AG04449 (cell line): ENCODE measurements at places on chromosomes 1 and 21.
A peak's percentile ranks its signal among the peaks of the same experiment; 100 is the strongest.

- no peak for DNase-seq
Observed at GRCh38 chr1:245207056-245207638, 52.4 kb downstream of the KIF26B start.

GRCh38 chr1:234967121-234967520 lies 161.5 kb downstream of the TOMM20 start:
- DNase-seq: no peak

DNA sequence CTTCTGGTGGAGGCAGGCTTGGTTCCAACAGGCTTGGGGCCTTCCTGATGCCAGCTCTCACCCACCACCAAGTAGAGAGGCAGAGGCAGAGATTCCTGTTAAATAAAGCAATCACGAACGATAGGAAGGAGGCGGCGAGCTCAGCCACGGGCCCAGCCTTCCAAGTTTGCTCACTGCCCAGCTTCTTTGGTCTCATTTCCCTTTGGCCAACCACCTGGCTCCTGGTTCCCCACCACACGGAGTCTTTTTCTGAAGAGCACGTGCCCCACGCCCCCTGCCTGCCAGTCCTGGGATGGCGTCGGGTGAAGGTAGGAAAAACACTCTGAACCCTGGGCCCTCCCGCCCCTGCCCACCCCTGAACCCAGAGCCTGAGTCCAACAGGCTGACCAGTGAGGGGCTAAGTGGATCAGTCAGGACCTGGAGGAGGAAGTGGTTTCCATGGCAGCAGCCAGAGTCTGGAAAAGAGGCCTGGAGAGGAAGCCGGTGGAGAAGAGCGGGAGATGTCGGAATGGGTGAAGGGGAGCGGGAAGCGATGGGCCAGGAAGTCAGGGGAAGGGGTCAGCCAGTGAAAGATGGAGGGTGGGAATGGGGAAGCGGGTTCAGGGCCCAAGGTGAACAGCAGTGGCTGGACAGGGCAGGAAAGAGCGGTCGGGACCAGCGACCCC lies 158.2 kb upstream of the KLHDC7A start:
- DNase-seq: no peak

DNA sequence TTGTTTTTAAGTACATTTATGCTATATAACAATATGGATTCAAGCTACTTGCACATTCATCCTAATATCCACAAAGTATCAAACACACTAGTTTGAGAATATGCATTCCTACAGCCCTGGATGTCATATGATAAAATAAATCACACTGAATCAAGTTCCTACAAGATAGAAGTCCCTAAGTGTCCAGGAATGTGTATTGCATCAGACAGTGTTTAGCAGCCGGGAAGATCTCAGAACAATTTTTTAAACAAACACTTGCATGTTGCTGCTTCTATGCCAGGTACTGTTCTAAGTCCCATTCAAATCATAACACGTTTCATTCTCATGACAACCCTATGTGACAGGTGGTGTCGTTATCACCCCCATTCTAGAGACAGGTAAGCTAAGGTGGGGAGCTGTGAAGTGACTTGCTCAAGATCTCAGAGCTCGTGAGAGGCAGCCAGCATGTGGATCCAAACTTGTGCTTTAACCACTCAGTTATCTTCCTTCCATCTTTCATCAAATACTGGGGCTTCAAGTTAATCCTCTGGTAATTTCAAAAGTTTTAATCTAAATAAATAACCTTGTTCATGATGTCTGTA lies 68.3 kb upstream of the KIF26B start:
- peak; percentile 55 for DNase-seq

- no peak for DNase-seq
Observed at GRCh38 chr1:99173282-99173681, 91.0 kb upstream of the PLPPR4 start.

GRCh38 chr1:236535662-236536161 lies 11.9 kb downstream of the LGALS8 start:
- no peak for DNase-seq

GRCh38 chr1:92587445-92587844 lies 100.7 kb upstream of the GFI1 start:
- no peak for DNase-seq

DNA sequence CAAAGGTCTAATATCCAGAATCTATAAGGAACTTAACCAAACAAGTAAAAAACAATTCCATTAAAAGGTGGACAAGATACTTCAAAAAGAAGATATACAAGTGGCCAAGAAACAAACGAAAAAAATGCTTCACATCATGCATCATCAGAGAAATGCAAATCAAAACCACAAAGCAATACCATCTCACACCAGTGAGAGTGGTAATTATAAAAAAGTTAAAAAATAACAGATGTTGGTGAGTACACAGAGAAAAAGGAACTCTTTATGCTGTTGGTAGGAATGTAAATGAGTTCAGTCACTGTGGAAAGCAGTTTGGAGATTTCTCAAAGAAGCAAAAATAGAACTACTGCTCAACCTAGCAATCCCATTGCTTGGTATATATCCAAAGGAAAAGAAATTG lies 218.6 kb downstream of the SLC44A5 start:
- DNase-seq: no peak

DNA sequence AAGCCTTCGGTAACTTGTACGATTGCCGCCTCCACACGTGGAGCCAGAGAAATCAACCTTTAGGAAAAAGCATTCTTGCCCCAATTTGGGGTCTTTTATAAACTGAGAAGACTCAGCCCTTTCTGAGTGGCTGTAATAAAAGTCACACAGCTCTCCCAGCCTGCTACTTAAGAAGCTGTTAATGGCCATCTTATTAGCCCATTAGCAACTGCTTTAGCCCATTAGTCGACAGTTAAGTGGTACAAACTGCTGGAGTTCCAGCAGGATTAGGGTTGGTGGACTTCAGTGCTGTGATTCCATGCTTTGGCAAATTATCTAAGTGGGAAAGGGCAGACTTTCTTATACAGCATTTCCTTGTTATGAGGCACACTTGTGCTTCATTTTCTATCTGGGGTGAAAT lies 461.3 kb downstream of the RPS6KC1 start:
- no peak for DNase-seq

DNA sequence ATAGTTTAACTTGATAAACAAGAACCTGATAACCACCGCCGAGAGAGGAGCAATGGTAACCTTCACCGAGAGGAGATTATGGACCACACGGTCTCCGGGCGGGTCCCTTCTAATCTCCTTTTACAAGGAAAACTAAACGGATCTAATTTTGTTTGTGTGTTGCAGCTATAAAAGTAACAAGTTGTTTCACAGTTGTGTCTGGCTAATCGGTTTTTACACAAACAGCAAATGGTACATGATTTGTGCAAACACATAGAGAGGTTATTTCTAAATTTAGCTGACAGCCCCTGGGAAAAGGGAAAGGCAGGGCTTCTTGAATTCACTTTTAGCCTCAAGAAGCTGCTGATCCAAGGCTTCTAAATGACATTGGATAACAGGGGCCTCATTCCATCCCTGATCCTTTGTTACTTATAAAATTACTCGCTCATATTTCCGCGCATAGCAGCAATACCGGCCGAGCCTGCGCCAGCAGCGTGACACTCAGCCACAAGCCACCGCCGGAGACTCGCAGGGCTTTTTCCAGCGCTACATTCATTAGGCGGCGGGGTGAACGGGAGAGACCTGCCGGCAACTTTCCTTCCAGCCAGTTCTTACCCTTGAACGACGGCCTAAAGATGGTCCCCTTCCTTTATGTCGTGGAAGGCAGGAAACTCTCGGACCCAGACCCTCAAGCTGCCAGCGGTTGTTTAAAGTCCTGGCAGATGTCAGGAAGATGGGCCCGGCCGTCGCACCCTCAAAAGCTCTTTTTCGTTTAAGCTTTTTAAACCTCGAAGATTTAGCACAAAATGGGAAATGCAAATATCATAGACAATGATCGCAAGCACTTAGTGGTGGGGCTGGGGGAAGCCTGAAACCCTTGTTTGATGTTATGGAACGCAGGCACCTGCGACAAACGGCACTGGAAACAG lies 4.4 kb downstream of the FOXD3 start:
- no peak for DNase-seq

DNA sequence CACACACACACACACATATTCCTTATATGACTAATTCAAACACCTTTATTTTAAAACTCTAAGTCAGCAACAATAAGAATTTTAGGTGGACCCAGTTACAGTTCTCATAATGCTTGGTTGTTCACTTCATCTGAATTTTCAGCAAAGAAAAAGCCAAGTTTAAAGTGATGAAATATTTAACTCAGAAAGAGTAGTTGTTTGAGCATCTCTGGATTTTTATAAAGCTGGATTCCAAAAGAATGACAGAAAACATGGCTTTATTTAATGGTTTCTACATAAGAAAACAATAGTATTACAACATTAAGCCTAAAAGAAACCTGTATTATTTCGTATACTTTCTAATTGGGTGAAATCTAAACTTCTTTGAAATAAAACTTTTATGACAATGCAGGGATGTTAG lies 54.2 kb upstream of the ADAMTS5 start:
- no peak for DNase-seq

GRCh38 chr1:94109478-94109877 lies 11.5 kb downstream of the ABCA4 start:
- no peak for DNase-seq

DNA sequence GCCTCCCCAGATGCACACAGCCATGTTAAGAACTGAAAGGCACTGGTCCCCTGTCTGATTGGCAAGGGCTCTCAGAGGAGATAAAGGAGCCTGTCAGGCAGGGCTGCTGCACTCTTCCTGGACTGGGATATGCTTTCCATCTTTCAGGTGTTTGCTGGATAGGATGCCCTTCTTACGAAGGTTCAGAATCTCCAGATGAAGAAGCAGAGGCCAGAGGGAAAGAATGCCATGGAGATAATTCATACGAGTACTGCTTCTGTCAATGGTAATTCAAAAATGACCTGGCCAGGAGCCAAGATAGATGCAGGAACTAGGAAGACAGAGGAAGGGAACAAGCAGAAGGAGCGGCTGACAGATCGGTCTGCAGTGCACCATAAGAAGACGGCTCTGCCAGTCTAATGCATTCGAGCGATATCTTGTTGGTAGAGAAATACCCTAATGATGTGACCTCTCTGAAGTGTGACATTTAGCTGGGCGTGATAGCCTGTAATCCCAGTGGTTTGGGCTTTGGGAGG lies 16.6 kb upstream of the ATP2B4 start:
- no peak for DNase-seq

DNA sequence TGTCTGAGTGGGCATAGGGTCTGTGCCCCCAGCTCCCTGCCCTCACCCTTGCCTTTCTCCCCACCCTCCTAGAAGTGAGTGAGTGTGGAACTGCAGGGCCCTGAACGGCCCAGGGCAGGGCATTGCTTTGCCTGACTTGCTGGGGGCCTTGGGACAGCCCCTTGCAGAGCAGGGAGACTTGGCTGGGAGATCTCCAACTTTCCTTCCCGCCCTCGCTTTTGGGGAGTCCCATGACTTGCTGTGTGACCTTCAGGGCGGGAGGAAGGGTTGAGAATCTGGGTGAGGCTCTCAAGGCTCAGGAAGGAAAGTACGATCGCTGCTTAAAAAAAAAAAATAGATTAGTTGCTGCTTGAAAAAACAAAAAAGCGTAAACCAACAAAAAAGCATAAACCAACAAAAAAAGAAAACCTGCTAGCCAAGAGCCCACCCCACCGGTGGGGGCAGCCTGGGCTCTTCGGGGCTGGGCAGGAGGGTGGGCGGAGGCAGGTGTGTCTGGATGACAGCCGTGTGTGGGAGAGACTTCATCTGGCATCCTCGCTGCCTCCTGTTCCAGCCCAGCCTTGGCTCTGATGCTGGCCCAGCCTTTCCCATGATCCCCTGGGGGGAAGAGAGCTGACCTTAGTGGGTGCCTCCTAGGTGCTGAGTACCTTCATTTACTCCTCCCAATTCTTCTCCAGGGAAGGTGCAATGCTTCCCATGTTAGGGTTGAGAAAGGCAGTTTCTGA lies 6.5 kb downstream of the NBL1 start:
- DNase-seq: no peak

DNA sequence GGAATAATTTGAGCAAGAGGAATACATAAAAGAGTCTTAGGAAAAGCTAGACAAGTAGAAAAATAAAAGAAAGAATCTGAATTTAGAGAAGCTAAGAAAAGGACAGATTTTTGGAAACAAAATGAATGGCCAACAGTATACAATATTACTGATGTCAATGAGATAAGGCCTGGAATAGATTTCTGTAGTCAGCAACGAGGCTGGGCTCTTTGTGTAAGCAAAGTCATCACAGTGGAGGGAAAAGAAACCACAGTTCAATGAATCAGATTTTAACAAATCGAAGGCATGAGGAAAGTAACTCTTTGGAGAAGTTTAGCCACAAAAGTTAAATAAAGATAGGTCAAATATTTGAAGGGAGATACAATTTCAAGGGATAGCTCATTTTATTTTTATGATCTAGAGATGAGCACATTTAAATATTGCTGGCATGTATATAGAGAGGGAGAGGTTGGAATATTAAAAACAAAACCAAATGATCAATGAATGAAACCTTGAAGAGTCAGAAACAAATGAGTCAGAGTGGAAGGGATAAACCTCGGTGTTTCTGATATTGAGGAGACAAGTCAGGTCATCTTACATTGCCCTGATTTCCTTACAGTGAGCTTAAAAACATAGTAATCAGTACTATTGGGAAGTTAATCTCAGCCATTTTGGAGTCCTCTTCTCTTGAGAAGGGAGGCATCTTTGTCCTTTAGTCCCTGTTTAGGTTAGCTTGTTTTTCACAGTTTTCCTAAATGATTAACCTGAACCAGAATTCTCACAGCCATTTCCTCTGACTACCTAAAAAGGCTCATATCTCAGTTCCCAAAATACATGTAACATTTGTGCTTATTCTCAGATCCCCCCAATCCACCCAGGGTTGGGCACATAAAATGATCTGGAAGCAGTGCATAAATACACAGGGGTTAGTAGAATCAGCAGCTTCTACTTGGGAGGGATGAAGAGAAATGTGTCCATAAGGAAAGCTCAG lies 620.0 kb upstream of the B3GALT2 start:
- no peak for DNase-seq

- no peak for DNase-seq
Observed at GRCh38 chr1:54474310-54475251, 68.4 kb upstream of the SSBP3 start.

GRCh38 chr1:115457289-115457688 lies 119.2 kb upstream of the NGF start:
- DNase-seq: no peak

DNA sequence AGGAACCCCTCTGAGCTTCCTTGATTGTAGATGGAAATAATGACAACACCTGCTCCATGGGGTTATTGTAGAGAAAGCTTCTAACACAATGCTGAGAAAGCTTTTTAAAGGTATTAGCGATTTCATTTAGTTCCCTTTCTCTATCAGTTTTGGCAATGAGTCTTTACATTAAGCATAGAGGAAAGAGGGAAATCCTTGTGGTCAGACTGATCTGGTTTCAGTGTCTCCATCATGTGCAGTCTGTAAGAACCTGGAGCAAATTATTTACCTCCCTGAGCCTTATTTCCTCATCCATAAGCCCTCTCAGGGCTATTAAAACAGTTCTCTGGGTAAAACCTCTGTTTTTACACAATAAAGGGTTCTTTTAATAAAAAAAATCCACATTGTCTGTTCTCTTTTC lies 87.5 kb downstream of the FGGY start:
- DNase-seq: no peak
